T1000 (cell line): ENCODE measurements at places on chromosomes 7 and 10.

- DNase-seq = no peak
These were observed 7.5 kb downstream of the LARP4B start for GRCh38 chr10:923844-924523.

DNA sequence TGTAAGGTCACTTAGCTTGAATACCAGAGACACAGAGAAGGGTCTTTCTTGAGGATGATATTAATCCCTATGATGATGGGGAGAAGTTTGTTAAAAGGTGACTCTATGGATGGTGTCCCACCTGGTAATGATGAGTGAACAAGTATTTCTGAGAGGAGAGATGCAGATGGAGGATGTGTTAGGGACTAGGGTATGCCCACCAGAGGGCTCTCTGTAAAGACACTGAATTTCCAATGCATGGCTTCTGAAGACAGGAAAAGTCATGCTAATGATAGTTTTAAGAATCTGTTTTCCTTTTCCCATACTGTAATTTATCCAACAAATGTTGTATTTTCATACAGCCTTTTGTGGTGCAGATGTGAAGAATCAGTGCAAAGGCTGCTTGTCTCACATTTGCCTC lies 1250.9 kb upstream of the CELF2 start:
- no peak for DNase-seq

GRCh38 chr10:61903928-61904344 lies 2.4 kb downstream of the ARID5B start:
- DNase-seq = no peak

- DNase-seq = no peak
These were observed 154.3 kb downstream of the ZNF365 start for GRCh38 chr10:62528441-62528840.

DNA sequence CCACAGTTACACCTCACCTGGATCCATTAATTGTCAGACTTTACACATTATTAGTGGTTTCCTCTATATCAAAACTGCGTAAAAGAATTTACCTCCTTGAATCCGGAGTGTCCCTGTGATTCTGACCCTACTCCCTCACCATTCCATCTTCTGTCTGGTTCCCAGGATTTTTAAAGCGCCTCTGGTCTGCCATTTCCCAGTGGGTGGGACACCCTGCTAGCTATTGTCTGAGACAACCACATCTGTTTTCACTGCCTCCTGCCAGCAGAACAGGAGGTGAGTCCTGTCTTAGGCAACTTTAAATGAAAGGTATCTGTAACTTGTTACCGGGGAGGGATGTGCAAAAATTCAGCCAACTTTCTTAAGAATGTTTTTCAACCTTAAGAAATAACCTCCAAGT lies 2.3 kb downstream of the MACROH2A2 start:
- DNase-seq = no peak

GRCh38 chr7:117399820-117400422 lies 27.4 kb downstream of the ASZ1 start:
- DNase-seq = no peak

GRCh38 chr7:91112902-91113341 lies 151.3 kb upstream of the FZD1 start:
- no peak for DNase-seq

- no peak for DNase-seq
These were observed 49.1 kb downstream of the MTURN start for GRCh38 chr7:30183749-30184369.

DNA sequence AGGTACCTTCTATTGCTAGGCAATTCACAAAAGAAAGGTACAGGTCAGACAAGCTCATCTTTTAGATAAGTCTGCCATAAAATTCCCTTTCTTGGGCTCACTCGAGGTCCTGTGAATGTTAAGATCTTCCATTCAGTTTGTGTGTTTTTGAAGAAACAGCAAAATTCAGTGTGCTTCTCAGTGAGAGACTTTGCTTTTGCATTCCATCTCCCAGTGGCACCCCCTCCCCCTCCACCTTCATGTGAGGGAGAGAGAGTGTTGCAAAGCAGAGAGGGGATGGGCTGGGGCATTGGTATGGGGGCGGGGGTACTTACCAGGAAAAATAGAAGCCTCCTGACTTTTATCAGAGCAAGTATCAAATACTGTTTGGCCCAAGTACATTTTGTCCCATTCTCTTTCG lies 3.8 kb upstream of the TECTB start:
- no peak for DNase-seq

- no peak for DNase-seq
These were observed 303.8 kb upstream of the LRRTM3 start for GRCh38 chr10:66622050-66622449.

DNA sequence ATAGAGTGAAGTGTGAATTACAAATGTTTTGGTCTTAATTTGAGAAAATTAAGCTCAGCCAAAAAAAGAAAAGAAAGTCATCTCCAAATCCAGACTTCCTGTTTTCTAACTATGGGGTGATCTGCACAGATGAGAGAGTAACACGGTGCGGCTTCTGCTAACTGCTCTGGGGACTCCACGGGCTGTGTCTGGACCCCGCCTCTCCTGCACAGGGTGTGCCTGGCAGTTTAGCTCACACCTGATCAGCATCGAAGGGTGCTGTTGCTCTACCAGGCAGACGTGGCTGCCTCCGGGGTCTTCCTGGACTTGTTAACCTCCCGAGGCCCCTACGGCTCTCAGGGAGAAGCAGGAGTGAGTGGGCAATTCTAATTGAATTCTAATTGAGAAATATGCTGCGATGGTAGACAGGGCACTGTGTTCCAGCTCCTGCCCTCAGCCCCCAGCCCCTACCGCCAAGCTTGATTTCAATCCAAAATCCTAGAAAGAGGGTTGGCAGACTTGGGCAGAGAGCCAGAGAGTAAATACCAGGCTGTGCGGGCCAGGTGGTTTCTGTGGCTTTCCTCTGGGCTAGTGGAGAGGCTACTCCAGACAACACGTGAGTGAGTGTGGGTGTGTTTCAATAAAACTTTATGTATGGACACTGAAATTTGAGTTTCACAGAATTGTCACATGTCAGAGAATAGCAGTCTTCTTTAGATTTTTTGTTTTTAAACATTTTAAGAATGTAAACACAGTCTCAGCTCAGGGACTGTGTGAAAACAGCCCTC lies 13.4 kb downstream of the SHH start:
- no peak for DNase-seq

GRCh38 chr7:142329062-142329790 lies 71.4 kb upstream of the PRSS58 start:
- no peak for DNase-seq

DNA sequence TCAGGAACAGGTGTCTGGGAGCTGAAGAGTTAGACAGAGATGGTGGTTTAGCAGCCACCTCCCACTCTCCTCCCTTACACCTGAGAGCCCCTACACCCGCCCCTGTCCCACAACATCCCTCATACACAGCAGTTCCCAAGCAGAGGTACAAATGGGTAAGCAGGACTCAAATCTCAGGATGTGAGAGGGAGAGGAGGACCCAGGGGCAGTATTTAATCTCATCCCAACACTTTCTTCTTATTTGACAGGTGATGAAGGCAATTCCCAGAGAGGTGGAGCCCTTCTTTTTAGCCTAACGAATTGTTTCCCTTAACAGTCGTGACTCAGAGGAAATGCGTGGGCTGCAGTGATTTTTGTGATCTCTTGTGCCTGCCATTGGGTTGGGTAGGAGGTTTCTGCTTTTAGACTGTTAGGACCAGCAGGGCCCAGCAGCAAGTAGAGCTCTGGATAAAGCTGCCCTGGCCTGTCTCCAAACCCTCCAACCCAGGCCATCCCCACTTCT lies 191.3 kb downstream of the HECW1 start:
- DNase-seq = no peak

DNA sequence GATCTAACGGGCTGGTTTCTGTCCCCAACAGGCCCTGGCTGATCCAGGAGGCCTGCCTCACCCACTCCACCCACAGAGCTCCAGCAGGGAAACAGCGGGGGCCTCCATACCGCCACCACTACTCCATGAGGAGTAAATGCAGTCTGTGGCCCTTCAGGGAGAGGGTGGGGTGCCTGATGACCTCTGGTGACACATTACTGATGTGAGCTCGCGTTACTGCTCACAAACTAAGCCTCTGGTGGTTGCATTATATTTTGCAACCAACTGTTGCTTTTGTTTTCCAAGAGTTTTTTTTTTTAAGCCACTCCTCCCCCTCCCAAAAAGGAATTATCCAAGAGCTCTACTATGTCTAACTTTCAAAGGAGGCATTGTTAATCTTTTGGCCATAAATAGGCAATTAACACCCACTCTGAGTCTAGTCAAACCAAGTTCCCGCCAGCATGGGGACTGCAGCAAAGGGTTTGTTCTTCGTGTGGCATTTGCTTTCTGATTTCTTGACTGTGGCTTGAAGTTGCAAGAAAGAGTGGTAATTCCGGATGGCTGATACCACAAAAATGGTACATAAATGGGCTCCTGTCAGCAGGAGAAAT lies 72.6 kb downstream of the FAM53B start:
- no peak for DNase-seq
